Kidney glomerular epithelial cell (primary cell): ENCODE measurements at places on chromosomes 13 and 19.
A peak's percentile ranks its signal among the peaks of the same experiment; 100 is the strongest.

GRCh38 chr19:2416321-2417097, 10.9 kb downstream of the TIMM13 start:
- DNase-seq, result no peak

DNA sequence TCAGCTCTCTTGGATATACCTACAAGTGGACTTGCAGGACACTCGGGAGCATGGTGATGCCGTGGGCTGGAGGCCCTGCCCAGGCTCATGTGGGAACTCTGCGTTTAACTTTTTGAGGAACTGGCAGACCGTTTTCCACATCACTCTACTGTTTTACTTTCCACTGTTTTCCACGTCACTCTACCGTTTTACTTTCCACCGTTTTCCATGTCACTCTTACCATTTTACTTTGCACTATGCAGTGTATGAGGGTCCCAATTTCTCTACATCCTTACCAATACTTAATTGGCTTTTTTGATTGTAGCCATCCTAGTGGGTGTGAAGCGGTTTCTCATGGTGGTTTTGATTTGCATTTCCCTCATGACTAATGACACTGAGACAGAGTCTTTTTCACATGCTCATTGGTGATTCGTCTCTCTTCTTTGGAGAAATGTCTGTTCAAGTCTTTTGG, 40.5 kb downstream of the GATAD2A start:
- no peak for DNase-seq

DNA sequence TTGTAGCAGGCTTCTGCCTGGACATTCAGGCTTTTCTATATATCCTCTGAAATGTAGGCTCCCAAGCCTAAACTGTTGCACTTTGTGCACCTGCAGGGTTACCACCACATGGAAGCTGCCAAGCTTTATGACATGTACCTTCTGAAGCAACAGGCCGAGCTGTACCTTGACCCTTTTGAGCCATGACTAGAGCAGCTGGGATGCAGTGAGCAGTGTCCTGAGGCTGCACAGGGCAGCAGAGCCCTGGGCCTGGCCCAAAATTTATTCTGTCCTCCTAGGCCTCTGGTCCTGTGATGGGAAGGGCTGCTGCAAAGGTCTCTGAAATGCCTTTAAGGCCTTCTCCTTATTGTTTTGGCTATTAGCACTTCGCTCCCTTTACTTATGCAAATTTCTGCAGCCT, 23.5 kb upstream of the CD177 start:
- no peak for DNase-seq

- DNase-seq, result peak; percentile 35
Observed at GRCh38 chr19:46919324-46919723, 58.5 kb downstream of the ARHGAP35 start.

DNA sequence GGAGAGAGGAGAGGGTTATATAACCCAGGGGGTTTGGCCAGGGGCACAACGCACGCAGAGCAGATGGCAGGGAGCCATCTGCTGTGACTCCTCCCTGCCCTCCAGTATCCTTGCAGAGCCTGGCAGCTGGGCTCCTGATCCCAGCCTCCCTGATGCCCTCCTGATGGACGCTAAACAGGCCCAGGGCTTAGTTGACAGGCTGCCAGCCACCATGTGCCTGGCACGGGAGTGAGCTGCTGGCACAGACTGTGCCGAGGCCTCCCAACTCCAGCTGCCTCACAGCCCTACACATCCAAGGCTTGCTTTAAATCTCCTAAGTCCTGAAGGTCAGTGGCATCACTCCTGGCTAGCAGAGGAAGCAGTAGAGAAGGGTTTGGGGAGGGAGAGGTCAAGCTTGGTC, 16.7 kb downstream of the SYDE1 start:
- DNase-seq, result no peak

DNA sequence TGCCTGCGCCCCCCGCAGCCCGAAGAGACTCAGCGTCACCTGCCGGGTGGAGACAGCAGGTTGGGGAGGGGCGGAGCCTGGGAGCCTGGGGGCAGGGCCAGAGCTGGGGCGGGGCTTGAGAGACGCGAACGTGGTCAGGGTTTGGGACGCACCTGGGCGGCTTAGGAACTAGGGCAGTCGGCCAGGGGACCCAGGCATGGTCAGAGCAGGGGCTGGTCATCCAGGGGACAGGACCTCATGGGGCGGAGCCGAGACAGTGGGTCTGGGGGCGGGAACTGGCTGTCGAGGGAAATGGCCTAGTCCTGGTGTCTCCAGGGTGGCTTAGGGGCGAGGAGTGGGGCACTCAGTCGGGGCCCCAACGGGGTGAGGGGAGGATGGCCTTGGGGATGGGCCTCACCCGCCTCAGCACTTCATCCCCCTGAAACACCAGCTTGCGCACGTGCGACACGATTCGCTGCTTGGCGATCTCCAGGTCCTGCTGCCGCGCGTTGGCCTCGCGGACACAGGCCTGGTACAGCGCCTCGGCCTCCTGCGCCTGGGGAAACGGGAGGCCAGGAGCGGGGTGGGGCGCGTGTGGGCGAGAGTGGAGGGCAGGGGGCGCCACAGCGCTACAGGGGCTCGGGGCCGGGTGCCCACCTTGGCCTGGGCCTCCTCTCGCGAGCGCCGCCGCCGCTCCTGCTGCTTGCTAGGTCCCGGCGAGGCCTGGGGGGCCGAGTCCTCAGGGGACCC, 5.8 kb downstream of the GMIP start:
- no peak for DNase-seq

GRCh38 chr13:100809129-100809390, 134.5 kb upstream of the TMTC4 start:
- no peak for DNase-seq

DNA sequence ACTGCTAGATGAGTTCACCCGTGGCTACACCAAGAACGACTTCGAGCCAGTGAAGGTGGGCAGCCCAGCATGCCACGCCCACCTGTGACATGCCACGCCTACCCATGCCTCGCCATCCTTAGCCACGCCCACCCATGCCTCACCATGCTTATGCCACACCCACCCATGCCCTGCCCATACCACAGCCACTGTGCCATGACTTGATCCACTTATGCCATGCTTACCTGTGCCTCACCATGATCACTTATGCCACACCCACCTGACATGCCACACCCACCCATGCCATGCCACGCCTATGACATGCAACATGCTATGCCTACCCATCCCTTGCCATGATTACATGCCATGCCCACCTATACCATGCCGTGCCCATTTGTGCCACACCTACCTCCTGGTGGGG, 12.9 kb upstream of the USE1 start:
- no peak for DNase-seq
